ENCODE measurements at places on chromosomes 3 and 15.

- DNase-seq = peak; percentile 17
Observed at GRCh38 chr3:131007782-131008181, 18.8 kb downstream of the ASTE1 start.

DNA sequence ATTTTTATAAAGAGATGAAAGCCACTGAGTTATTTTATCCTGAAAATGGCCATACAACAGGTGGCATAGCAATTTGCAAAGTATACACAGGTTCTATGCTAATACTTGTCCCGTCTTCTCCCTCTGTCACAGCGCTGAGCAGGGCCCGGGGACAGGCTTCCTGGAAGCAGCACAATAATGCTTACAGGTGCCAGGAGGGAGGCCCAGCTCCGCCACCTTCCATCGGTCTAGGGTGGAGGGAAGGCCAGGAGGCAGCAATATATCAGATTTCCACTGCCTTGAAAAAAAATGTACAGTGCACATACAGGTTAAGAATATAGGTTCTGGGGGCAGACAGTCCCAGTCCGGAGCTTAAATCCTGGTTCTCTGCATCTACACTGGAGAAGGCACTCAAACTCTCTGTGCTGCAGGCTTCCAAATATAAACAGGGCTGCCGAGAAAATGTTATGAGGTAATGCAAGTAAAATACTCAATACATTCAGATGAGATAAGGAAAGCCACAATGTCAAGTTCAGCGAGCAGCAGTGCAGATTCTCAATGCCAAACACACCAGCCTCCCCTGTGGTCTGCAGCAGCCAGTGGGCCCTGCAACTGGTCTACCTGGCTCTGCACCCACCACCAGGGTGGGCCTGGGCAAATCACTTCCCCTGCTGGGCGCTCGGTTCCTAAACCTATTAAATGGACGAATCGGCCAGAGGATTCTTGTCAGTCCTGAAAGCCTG is 189.6 kb downstream of the XXYLT1 start:
- DNase-seq = peak; percentile 76

- peak; percentile 75 for DNase-seq
Observed at GRCh38 chr3:63961891-63962290, 49.7 kb upstream of the SCAANT1 start.

- DNase-seq = no peak
Observed at GRCh38 chr3:10391391-10391790, 70.5 kb upstream of the SEC13 start.

DNA sequence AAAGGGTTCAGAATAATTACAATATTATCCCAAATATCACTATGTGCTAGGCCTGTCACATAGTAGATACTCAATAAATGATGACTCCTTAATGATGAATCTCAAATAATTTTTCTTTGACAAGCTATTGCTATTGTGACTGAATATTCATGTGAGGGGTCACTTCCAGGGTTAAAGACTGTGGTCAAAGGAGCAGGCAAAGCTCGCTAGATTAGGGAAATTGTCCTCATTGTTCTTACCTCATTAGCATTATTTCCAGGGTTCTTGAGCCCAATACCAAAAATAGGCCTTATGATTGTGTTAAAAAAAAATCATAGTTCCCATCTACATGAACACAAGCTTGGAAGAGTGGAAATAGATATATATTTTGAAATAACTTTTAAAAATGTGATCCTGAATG is 252.2 kb downstream of the GAP43 start:
- no peak for DNase-seq

DNA sequence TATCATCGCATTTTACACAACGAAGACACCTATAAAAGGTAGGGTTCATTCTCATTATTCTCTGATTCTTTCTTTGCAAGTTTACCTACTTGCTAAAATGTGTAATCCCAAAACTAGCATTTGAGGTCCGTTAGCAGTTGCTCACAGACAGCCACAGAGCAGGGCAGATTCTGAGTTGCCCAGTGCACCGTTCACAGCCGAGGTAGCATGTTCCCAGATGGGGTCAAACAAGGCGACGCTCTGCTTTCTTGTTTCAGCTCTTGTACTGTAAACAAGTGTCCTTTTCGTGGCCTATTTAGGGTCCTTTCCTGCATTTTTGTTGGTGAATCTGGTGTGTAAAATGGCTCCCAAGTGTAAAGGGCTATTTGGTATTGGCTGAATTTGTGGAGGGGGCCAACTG is 3.1 kb downstream of the PPP1R2 start:
- no peak for DNase-seq

- no peak for DNase-seq
Observed at GRCh38 chr15:75791337-75791713, 51.9 kb upstream of the UBE2Q2 start.

- no peak for DNase-seq
Observed at GRCh38 chr3:124766113-124767095, 36.2 kb downstream of the UMPS start.

DNA sequence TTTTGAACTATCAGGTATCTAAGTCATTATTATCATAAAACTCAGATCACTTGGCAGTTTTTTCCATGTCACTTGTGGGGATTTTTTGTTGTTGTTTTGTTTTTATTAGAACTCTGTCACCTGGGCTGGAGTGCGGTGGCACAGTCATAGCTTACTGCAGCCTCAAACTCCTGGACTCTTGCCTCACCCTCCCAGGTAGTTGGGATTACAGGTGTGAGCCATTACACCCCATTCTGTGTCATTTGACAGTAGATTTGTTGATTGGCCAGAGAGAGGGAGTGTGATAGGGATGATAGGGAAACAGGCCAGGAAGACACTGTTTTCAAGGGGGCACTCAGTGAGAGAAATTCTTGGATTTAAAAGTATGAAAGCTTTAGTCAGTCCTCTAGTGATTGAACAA is 54.7 kb upstream of the SCAANT1 start:
- no peak for DNase-seq

DNA sequence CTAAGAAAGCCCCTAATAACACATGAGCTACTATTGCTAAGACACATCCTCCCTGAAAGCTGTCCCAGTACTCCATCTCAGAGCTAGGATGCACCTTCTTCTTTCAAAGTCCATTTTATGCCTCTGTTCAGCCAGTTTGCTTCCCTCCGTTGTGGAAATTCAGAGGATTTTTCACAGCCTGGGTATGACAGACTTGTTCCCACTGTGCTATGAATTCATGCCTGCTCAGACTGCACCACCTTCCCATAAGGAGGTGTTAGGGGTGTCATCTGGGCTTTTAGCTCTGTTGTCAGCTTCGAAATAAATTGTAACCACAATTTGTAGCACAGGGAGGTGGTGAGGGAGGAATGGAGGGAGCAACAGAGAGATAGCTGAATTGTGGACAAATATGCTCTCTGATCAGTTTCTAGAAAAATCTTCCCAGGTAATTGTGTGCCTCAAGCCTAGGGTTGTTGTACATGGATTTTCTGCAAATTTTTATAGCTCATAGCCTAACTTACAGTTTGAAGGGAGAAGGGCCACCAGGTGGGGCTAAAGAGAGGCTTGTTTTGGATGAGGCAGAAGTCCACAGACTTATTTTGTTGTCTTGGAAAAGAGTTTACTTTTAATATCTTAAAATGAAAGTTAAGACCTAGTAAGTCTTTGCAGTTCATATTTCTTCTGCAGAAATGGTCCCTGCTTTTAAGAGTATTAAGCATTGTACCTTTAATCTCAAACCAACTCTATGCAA is 462.0 kb downstream of the PDCD6IP start:
- peak; percentile 81 for DNase-seq

GRCh38 chr3:155326244-155326643 is 32.8 kb upstream of the STRIT1 start:
- no peak for DNase-seq

DNA sequence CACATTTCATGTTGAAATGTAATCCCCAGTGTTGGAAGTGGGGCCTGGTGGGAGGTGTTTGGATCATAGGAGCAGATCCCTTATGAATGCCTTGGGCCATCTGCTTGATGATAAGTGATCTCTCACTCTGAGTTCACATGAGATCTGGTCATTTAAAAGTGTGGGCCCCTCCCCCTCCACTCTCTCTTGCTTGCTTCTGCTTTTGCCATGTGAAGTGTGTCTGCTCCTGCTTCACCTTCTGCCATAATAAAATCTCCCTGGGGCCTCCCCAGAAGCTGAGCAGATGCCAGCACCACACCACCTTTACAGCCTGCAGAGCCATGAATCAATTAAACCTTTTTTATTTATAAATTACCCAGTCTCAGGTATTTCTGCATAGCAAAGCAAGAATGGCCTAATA is 14.2 kb upstream of the CD200R1L start:
- DNase-seq = no peak

DNA sequence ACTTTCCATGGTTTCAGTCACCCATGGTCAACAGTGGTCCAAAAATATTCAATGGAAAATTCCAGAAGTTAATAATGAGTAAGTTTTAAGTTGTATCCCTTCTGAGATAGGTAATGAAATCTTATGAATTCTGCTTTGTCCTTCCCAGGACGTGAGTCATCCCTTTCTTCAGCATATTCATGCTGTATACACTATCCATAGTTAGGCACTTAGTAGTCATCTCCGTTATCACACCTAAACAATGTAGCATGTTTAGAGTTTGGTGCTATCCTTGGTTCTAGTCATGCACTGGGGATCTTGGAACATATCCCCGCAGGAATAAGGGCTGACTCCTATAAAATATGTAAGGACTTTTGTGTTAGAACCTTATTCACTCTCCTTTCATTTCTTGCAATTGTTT is 153.2 kb downstream of the UNC13C start:
- DNase-seq = peak; percentile 2

- DNase-seq = no peak
Observed at GRCh38 chr3:113193719-113194118, 17.6 kb upstream of the BOC start.

GRCh38 chr15:90862964-90863778 is 5.2 kb upstream of the FURIN start:
- DNase-seq = no peak

DNA sequence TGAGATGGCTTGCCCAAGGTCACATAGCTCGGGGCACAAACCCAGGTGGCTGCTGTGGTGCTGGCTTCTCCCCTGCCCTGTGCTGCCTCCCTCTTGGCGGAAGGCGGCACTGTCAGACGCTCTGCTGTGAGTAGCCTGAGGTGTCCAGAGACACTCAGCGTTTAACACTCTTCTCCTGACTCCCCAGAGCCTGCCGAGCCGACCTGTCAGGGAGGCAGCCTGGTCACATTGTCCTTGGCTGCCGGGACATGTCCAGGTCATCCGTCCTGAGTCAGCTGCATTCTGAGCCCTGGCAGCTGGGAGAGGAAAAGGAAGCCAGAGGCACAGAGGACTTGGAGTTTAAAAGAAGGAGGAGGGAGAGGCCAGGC is 4.7 kb downstream of the LMAN1L start:
- peak; percentile 24 for DNase-seq

GRCh38 chr3:16058521-16058920 is 116.0 kb upstream of the GALNT15 start:
- peak; percentile 63 for DNase-seq

- DNase-seq = no peak
Observed at GRCh38 chr15:85583442-85583841, 203.0 kb downstream of the AKAP13 start.

- DNase-seq = no peak
Observed at GRCh38 chr3:45939341-45939771, 3.9 kb upstream of the CXCR6 start.

- DNase-seq = no peak
Observed at GRCh38 chr15:84983294-84983693, 1.6 kb downstream of the PDE8A start.

GRCh38 chr3:48826451-48826850 is 21.2 kb downstream of the PRKAR2A start:
- peak; percentile 95 for DNase-seq

DNA sequence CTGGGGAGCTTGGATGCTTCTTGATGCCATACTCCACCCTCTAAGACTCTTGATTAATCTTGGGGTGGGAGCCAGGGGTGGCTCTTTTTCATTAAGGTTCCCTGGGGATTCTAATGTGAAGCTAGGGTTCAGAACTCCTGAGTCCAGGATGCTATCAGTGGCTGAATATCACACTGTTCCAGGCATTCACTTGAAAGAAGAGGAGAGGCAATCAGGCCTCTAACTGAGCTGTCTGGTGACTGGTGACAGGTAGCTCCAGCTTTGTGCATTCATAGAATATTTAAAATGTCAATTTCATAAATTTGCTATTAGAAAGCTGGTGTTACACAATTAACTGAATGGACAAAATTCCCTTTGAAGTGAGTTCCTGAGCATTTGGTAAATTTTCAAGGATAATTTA is 139.0 kb downstream of the CHDH start:
- DNase-seq = no peak

DNA sequence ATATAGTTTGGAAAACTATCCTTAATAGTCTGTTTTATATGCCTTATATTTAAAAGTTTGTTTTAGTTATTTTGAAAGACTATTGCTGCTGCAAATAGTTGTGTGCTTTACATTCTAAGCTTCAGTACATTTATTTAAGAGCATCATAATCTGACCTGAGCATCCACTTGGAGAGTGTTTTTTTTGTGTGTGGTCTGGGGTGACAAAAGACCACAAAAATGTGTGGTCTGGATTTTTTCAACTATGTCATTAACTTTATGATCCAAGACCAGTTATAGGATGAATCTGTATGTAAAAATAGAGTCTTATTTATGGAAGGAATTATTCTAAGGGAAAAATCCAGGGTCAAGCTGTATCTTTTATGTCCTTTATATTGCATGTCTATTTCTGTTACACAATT is 77.4 kb downstream of the SLTM start:
- DNase-seq = peak; percentile 54

GRCh38 chr3:77093101-77093500 is 53.2 kb downstream of the ROBO2 start:
- DNase-seq = no peak

DNA sequence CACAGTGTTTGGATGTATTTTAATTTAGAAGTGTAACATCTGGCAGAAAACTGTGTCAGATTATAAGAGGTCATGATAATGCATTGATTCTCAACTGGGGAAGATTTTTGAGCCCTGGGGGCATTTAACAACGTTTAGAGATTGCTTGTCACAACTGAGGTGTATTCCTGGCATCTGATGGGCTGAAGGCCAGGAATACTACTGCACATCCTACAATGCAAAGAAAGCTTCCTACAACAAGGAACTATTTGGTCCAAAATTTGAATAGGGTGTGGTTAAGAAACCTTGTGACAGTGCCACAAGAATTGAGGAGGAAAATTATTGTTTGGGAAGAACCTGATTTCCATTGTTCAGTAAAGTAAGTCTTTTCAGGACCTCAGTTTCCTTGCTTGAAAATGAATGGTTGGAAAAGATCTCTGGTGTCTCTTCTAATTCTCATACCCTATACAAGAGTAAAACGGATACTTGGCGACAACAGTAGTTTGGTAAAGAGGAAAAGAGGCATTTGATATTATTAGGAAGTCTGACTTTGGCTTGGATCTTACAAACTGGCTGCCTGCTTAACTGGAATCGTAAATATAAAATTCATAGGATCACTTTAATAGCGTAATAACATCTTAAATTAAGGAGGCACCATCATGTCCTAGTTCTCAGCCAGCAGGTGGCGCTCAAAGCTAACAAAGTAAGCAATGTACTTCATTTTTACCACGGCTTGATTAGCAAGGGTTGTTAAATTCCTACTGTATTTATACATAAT is 4.3 kb downstream of the DAZL start:
- DNase-seq = peak; percentile 94

- no peak for DNase-seq
Observed at GRCh38 chr15:38997841-38998240, 433.2 kb upstream of the RASGRP1 start.

Measured in choroid plexus epithelial cell (primary cell).